AG09309 (cell line): ENCODE measurements at places on chromosomes 7 and 10.

DNA sequence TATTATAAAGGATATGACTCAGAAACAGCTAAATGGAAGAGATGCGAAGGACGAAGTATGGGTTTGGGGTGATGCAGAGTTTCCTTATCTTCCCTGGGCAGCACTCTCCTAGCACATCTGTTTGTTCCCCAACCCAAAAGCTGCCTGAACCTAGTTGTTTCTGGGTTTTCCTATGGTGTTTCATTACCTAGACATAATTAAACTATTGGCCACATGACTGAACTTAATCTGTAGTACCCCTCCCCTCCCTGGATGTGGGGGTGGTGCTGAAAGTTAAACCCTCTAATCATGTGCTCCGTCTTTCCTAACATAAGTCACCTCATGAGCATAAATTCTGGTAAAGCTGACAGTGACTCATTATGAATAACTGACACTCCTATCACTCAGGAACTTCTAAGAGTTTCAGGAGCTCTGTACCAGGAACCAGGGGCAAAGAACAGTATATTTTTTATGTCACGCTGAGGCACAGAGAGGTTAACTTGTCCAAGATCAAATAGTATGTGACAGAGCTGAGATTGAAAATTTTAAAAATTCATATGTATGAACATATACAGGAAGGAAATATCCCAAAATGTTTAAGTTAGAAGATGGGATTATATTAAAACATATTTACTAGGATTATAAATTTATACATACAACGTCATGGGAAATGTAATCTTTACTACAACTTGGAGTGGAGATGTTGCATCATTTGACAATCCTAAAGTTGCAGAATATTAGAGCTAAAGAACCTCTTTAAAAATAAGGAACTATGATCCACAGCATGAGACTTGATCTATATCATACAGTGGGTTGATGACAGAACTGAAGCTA lies 4.8 kb downstream of the STRIP2 start:
- no peak for DNase-seq

GRCh38 chr7:133139350-133139749 lies 57.5 kb upstream of the CHCHD3 start:
- DNase-seq, result no peak

- peak; percentile 5 for DNase-seq
These were observed 32.6 kb downstream of the IMMP2L start for GRCh38 chr7:111529507-111530355.

DNA sequence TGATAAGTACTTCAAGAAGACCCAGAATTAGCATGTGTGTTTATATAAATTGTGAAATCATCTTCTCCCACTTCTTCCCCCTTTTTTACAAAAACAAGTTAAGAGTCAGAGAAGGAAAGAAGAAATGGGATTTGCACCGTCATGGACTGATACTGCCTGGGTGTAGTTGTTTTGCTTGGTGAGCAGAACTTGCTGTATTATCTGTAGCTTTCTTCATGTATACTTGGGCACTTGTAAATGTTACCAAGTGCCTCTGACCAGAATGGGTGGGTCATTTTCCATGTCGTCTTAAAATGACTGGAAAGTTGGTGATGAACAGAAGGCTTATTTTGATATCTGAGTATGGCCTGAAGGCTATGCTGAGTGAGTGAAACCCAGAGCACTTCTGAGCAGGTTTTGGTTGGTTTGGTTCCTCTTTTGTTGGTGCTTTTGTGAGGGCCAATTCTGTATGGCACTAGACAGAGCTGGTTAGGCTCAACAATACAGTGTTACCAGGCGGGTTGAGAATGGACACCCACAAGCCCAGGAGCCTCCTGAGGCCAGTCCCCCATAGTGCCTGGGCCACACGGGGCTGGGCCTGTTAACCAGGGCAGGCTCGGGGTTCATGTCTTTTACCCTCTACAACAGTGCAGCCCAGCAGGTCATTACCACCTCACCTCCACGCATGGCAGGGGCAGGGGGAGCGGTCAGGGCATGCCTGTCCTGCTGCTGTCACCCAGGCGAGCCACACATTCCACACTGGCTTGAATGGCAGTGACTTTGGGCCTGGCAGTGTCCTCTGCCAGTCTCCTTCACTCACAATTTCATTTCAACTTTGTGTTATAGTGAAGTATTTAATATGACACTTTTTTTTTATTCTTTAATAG lies 115.1 kb downstream of the CCNY start:
- DNase-seq, result no peak

GRCh38 chr7:36621396-36621795 lies 102.9 kb downstream of the AOAH start:
- no peak for DNase-seq

- DNase-seq, result no peak
These were observed 134.3 kb downstream of the GRK5 start for GRCh38 chr10:119341459-119342301.

DNA sequence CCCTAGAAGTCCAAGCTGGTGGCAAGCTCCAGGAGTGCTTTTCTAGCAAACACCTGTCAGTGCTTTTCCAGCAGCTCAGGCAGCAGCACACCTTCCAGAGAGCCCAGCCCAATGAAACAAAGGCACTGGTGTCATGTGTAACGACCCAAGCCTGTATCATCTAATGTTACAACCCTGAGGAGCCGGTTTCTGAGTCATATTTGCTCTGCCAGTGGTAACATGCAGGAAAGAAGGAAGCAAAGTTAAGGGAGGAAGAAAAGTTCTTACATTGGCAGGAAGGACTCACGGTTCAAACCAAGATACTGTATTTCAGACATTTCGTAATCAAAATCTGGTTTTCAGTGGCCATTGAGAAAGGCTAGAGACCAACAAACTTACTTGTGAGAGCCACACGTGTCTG lies at the start of gene ANKRD22:
ANKRD22 (minus strand) TSS at position 139 of the 400 bp plus-strand sequence. CDS start 237 bp downstream, outside the sequence.
- no peak for DNase-seq

- DNase-seq, result no peak
These were observed 54.3 kb upstream of the SEMA3A start for GRCh38 chr7:84248843-84249242.

- DNase-seq, result no peak
These were observed 207.2 kb downstream of the SKAP2 start for GRCh38 chr7:26657206-26657641.

- no peak for DNase-seq
These were observed 125.8 kb downstream of the MAD1L1 start for GRCh38 chr7:2106924-2107323.

DNA sequence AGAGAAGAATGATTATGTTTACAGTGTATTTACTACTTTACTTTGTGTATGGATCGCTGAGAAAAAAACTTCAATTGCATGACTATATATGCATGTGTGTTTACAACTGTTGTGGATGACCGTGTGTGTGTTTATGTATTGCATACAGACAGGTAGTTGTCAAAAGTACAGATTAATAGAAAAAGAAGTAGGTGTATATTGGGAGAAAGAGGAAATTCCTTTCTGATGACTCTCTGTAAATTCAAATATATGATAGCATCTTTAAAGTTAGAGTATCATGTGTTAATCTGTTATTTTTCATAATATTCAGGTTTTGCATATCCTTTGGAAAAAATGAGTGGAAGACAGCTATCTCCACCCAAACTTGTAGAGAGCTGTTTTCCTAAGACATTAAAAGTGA lies 160.4 kb upstream of the AGR3 start:
- no peak for DNase-seq

DNA sequence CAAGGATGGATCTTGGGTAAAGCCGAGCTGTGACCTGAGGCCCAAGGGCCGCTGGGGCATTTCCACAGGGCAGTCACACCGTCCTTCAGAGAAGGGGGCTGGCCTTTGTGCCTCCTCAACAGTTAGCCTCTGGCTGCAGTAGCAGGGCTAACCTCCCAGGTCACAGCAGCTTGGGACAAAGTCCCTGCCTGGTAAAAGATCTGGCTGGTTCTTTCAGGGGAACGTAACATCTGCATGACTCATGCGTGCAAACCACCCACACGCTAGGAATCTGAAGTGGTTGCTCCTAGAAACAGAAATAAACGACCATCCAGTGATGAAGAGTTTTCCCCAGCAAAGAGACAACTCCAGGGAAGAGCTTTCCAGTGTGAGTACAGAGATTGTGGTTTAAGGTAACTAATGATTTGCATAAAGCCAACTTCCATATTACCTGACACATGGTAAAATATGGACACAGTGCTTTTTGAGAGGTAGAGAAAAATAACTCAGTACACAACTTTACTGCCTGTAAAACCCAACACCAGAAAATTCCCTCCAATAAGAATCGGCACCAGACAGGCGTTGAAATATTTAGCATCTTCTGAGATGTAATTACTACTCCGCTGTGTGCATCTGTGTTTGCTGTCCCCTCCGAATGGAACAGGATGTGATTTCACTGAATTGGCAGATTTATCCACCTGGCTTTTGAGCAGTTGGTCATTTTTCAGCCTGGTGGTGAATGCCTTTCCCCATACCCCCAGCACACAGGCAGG lies 84.9 kb upstream of the ADRB1 start:
- DNase-seq, result peak; percentile 65

DNA sequence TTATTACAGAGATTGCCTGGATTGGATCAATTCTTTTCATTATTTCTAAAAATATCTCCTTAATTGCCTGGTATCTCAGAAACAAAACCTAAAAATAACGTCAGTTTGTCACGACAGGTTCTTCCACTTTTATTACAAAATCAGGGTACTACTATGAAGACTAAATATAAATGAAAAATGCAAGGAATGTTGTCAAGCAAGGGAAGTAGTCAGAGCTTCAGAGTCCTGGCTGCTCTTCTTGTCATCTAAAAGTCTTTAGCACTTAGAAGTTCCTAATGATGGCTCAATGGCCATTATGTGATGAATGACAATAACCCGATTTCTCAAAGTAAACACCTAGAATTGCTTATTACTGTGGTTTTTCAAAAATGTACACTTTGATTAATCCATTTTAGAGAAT lies 192.2 kb downstream of the SEMA3A start:
- DNase-seq, result no peak

GRCh38 chr10:7370511-7370910 lies 40.3 kb downstream of the SFMBT2 start:
- no peak for DNase-seq

DNA sequence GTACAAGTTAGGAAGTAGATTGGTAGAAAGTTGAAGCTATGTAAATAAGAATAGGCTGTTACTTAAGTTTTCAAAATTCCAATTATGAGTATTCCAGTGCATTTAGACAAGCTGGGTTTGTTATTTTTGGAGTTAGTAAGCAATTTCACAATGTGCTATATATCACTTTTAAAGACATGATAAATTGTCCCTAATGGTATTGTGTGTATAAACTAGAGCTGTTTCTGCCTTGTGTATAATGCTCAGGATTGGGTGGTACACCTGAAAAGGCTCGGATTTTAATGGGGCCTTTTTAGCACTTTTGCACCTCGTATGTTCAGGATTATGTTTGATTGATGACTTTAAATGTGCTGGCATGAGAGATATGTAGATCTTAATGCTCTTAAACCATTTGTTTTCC lies 175.8 kb downstream of the VTI1A start:
- DNase-seq, result no peak

GRCh38 chr7:37974711-37975110 lies 54.3 kb downstream of the EPDR1 start:
- DNase-seq, result no peak

GRCh38 chr10:18650404-18650997 lies 886 bp downstream of the NSUN6 start:
- DNase-seq, result no peak

DNA sequence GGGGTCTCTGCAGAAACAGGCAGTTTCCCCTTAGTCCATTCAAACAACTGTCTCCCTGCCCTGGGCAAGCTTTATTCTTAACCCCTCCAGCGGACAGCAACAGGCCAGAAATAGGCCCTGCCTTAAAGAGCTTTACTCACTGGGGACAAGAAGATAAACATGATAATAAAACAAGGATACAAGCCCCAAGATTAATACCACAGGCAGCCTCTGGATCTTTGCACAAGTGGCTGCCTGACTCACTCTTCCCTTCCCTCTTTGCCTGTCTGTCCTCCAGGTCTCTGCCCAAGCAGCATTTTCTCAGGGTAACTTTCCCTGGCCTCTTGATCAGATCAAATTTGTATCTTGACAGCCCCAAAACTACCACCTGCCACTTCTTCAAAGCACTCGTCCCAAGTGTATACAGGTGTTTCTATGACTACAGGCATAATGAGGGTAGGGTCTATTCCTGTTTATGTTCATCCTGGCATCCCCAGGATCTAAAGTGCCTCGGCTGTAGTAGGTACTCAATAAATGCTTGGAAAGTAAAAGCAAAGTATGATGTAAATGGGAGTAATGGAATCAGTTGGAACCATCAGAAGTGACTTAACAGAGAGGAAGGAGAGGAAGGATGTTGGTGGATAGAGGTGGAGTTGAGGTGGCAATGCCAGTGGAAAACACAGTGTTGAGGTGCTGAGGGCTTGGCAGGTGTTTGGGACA lies 7.0 kb upstream of the CAMK2G start:
- DNase-seq, result no peak

DNA sequence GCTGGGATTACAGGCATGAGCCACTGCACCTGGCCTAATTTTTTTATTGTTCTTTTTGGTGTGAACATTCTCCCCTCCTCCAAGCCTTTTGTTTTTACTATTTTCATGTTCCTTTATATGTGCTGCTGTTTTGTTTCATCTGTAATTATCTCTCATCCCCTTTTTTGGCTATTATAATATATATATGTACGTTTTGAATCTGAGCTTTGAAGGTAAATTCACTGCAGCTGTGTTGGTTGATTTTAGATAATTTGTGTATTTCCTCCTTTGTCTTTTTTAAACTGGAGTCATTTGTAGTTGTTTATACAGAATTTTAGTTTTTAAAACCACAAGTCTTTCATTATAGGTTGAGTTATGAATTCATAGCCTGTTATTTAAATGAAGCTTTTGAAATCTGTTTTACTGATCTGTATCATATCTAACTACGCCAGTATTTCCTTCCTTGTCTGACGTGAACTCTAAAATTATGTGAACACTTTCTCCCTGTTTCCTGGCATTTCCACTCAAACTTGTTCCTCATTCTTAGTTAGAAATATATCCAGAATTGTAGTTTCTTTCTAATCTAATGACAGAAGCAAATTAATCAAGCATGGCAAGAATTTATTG lies 54.9 kb downstream of the PTEN start:
- no peak for DNase-seq
